Fibroblast of skin of scalp (primary cell): ENCODE measurements at places on chromosomes 5 and 9.
A peak's percentile ranks its signal among the peaks of the same experiment; 100 is the strongest.

- no peak for DNase-seq
Measured at GRCh38 chr9:120899490-120900068, 22.6 kb upstream of the PHF19 start.

GRCh38 chr5:110686270-110686669 lies 40.2 kb downstream of the TMEM232 start:
- DNase-seq, result no peak

DNA sequence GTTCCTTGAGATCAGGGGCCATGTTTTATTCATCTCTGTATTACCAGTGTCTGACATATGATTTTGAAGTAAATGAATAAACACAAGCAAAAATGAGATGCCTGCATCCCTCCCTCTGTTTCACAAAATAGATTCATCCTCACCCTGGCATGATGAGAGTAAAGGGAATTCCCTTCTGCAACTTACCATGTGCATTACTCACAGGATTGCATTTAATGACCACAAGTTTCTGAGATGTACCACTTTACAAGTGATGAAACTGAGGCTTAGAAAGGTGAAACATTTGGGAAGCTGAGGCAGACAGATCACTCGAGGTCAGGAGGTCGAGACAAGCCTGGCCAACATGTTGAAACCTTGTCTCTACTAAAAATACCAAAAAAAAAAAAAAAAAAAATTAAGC lies 74.2 kb upstream of the TNFSF8 start:
- no peak for DNase-seq

DNA sequence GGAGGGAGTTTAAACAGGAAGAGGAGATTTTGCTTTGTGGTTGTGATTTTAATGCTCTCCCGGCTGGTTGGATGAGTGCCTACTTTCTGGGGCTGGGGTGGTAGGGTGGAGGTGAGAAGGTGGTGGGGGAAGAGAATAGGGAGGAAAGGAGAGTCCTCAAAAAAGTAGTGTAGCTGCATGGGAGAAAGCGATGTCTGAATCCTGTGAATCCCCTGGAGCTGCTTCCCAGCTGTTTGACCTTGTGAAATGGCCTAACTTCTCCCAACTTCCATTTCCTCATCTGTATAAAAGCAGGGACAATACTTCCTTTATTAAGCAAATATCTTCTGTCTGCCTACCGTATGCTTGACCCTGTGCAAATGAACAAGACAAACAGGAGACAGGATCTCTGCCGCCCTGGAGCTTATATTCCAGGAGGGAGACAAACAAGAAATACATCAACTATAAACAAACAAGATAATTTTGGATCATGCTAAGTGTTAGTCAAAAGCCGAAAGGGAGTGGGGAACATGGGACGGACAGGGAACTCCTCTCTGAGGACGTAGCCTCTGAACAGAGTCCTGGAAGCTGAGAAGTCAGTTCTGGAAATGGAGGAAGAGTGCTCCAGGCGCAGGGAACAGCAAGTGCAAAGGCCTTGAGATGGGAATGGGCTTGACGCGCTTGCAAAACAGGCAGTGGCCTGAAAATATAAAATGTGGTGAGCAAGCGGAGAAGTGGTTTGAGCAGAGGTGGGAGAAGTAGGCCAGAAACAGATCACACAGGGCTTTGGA lies 103.5 kb downstream of the SPRY4 start:
- DNase-seq, result no peak

GRCh38 chr9:101791533-101791932 lies 53.1 kb upstream of the GRIN3A start:
- no peak for DNase-seq

DNA sequence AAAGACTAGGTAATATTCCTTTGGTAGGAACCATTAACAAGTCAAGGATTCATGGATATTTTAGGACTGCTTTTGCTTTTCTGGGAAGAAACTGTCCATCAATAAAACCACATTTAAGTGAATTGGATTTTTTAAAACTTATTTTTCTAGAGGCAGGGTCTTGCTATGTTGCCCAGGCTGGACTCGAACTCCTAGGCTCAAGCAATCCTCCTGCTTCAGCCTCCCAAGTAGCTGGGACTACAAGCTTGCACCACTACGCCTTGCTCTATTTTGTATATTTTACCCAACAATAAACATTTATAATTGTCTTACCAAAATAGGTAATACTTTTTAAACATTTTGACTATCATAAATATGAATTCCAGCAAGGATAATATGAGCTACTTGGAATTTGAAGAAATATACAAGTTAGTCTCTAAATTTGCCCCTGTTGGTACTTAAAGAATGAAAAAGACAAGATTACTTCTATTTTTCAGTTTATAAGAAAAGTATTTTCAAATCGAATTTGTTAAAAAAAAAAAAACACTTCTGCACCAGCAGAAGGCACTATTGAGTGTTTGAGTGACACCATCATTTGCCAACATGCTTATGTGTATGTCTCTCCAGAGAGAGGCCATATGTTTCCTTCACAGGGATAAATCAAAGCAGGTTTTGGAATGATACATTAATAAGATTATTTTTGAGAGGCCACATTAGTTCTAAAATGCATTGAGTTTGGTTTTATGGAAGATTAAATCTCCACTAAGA lies 60.0 kb upstream of the CARTPT start:
- peak; percentile 3 for DNase-seq

GRCh38 chr5:154005648-154006047 lies 33.1 kb downstream of the FAM114A2 start:
- no peak for DNase-seq

- no peak for DNase-seq
Measured at GRCh38 chr5:80168388-80169028, 87.3 kb downstream of the SERINC5 start.

DNA sequence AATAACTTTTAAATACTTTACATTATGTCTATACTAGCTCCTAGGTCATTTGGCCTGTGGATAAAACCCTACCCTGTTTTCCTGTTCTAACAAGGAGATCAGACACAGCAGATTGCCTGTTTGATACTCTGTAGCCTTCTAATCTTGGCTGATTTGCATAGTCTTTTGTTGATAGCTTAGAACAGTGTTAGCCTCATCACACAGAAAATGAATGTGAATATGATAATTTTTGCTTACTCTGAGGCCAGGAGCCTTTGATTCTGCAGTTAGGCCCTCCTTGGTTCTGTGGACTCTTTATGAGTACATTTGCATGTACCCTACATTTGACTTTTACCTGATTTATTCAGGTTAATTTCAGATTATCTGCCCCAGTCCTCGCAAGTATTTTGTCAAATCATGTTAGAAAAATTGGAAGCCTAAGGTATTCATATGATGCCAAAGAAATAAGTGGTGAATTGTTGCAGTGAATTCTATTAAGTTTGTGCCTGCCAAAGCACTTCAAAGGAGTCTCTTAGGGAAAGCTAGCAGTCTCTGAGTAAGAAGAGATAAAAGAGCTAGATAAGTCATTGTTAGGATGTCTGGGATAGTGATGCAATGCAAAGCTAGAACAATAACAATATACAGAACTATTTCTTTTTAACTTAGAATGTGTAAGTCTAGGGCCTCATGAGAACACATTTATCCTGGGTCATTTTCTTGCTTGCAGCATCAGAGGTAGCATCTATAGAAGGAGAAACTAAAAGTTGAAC lies 56.4 kb downstream of the SCAMP1 start:
- no peak for DNase-seq

DNA sequence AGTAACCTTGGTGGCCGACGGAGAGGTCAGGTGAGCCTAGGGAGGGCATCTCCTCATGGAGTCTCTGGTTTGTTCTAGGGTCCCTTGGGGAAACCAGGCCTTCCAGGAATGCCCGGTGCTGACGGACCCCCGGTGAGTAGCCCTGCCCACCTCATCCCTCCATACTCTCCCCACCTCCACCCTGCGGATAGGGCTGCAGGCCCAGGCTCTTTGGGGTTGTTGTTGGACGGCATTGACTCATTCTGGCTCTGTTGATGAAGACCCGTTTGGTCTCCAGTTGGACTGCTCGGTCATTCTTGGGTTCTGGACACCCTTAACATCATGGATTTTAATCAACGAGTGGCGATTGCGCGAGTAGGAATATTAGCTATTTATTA lies 112.3 kb upstream of the FCN2 start:
- DNase-seq, result no peak

DNA sequence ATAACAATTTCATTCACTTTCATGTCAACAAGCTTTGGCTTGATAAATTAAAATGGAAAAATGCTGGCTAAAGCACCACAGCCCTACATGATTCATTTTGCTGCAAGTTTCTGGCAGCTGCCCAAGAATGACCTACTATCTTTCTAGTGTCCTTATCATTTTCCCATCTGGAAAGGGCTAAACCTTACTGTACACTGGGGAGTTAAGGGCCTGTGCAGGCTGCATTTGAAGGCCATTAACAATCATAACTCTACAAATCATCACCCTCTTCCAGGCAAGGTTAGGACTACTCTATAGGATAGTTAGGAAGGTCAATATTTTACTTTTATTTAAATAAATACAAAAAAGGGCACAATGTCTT lies 579.7 kb upstream of the ZNF608 start:
- peak; percentile 81 for DNase-seq

- no peak for DNase-seq
Measured at GRCh38 chr5:9790276-9790675, 160.1 kb upstream of the TAS2R1 start.

DNA sequence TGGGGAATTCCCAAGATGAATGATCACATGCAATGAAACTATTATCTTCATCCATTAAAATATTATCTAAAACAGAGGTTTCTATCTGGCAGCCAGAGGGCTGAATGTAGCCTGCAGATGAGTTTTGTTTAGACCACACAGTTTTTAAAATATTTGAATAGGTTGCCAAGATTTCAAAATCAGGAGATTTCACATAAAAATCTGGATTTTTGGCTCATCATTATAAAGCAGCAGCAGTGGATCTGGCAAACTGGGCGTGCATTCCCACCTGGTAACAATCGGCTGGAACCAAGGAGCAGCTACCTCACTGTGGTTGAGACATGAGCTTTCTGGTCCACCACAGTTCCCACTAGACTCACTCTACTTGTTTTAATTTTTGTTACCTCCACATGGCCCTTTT lies 155.1 kb downstream of the BNC2 start:
- peak; percentile 70 for DNase-seq

DNA sequence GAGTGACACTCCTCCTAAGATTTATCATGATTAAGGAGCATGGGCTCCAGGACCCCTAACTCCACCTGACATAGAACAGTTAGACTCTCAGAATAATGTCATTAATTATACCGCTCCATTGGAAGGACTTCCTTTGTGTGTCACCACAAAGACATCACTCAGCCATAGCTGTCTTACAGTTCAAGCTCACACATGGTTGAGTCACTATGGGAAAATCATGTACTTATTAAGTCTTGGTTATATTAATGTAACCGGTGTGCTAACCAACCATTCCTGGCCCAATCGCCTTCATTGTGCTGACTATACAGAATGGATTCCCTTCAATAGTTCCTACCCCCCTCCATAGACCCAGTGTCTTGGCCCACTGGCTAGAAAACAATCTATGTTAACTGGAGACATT lies 10.9 kb upstream of the MCCC2 start:
- DNase-seq, result no peak

GRCh38 chr9:114988962-114989599 lies 58.7 kb upstream of the TNFSF8 start:
- DNase-seq, result no peak

- DNase-seq, result no peak
Measured at GRCh38 chr5:14521748-14522147, 59.8 kb upstream of the OTULINL start.

DNA sequence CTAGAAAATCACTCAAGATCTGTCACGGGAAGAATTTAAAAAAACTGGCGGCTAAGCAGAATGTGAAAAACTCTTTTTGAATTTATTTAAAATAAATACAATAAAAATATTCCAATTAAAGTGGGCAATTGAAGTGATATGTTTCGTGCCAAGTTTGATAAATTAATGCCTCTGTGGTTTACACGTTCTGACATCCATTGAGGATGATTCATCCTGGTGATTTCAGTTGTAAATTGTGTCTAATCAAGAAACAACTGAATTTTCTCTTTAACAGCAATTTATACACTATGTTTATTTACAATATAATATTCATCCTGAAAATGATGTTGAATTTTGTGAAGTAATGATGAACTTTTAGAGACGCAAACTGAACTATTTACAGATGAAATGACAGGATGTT lies 21.0 kb upstream of the OSMR start:
- DNase-seq, result no peak

GRCh38 chr9:81417941-81418340 lies 271.4 kb downstream of the TLE1 start:
- no peak for DNase-seq

DNA sequence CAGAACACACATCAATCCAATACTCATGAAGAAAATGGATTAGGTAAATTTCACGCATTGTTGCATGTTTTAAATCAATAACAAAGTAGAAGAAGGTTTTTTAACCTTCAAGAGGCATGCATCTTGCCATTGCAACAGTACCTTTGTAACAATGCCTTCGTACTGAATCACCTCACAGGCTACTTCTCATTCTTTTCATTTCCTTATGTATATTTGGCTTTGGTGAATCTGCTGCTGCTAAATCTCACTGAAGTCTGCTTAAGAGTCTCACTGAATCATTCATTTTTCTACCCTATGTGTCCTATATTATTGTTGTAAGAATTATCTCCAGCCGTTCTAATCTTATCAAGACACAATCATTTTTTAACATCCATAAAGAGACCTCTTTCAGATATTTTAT lies 152.5 kb downstream of the CDH10 start:
- DNase-seq, result no peak

DNA sequence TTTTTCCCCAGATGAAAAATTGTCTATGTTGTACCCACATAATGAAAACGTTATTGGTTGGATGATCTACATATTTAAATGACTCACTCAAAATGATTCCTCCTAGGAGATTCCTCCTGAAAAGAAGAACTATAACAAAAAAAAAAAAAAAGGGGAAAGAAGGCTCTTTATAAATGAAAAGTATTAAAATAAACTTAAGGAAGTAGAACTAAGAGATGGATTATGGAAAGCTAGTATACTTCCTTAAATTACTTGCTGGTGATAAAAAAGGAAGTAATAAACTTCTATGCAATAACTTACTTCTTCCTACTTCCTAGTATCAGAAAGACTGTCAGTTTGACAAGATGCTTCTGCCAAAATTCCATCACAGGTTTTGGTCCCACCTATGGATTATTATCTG lies 1087.7 kb downstream of the CDH12 start:
- no peak for DNase-seq

DNA sequence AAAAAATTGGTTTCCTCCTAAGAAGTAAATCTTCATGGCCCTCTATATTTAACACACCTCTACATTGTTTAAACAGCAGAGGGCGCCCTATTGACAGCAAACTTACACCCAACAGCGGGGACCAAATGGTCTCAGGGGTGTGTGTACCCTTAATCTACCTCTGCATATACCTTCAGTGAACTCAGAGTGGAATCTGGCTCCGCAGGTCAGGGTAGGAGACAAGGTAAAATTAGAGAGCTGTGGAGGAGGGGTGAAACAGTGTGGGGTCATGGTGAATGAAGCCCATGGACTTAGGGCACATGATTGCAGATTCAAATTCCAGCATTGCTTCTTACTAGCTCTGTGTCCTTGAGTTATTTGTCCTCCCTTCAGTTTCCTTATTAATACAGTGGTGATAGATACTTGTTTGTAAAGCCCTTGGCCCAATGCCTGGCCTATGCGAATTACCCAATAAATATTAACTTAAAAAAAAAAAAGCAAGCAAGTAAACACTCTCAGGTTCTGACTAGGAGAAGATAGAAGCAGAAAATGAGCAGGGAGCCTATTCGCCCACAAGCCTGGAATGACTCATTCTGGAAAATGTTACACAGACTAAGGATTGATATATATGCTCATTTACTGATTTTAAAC lies 122.9 kb downstream of the CAVIN4 start:
- DNase-seq, result peak; percentile 1
